Femur (tissue), 1 donor: ENCODE measurements at places on chromosomes 1 and 21.

GRCh38 chr1:51623025-51623424, 6.1 kb downstream of the OSBPL9 start:
- no peak for DNase-seq

GRCh38 chr1:90262286-90262685, 267.4 kb downstream of the ZNF326 start:
- no peak for DNase-seq

DNA sequence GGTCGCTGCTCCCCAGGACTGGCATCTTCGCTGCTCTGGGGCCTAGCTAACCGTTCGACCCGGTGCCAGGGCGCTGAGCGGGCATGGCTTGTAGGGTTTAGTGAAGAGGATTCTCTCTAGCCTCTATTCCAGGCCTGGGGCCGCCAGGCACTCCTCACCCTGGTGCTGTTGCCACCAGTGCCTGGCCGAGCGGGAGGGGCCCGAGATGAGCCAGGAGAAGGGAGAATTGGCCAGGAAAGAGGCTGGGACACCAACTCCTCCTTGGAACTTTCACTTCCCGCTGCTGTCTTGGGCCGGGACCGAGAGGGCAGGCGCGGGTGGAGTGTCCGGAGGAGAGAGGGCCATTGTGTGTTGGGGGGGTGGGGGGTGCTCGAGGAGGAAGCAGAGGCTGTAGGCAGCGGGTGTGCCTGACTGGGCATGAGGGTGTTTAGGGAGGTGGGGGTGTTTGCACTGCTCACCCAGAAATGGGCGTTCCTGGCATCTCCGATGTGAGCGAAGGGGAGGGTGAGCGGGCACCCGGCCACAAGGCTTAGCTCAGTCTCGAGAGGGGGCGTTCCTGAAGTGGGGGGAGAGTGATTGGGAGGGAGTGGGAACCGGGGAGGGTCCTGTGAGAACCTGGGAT, 772 bp downstream of the ADAM15 start:
- DNase-seq = peak; percentile 68

DNA sequence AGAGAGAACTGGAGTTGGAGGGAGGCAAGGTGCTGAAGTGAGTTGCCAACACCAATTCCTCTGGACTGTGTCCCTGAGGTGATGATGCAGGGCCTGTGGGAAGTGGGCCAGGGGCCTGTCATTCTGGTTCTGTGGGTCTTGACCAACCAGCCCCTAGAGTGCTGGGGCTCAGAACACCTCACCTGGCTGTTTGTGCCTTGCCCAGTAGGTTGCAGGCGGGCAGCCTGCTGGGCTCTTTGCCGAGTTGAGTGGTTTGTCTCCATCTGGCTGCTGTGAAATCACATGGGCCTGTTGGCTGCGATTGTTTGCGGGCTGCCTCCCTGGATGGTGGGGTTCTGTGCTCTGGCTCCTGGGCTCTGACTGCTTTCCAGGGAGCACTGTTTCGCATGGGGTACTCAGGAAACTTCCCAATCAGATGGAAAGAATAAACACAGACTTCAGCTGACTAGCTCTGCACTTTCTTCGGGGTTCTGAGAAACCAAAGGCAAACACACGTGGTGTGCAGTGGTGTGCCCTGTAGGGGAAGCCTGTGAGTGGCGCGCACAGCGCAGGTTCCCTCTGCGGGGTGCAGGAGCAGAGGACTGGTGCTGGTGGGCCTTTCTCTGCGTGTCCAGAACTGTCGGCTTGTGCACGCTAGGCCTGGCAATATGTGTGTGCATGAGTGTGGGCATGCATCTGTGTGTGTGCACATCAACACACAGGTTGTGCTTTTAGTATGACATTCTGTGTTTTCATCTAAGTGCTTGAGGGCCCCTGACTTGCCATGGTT, 95.1 kb downstream of the RHOU start:
- no peak for DNase-seq

DNA sequence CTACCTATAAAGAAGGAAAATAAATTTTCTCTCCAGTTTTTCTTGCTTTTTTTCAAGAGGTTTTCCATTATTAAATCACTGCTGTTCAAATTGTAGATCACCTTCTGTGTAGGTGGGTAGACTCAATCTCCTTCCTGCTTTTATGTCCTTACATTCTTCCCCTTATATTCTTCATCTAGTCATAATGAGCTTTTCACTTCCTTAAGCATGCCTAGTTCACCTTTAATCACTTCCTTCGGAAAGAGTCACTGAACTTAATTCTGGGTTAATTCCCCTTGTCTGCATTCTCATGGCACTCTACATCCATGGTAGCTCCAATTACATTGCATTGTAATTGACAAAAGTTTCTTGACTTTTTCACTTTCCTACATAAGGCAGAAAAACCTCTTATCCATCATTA, 6.1 kb upstream of the FAM177B start:
- DNase-seq = no peak

GRCh38 chr1:225468270-225469020, 40.6 kb upstream of the LBR start:
- peak; percentile 18 for DNase-seq

DNA sequence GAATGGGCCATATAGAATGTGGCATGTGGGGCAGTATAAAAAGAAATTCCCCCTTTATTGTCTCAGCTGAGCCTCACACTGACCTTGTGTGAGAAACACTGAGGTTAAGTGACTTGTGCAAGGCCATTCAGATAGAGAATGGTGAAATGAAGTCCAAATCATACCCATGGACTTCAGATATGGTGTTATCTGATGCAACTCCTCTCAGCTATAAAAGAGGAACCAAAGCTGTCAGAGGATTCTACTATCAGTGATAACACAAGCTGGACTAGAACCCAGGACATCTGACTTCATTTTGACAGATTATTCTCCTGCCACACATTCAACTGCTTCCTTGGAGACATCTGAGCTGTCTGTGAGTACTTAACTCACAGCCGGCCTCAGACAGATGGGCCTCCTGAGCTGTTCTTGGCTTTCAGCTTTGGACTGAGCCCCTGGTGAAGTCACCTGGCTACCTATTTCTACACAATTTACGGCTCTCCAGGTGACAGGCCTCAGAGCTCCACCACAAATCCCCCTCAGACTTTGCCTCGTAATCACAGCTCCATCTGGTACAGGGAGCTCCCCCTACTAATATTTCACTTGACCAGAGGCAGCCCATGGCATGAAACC, 104.6 kb downstream of the PLXNA2 start:
- DNase-seq = no peak
